ENCODE measurements at places on chromosomes 16 and 17. TPM values are rescaled to one million over a fixed set of nuclear protein-coding genes. Genes with fewer than 3 reads are reported as not detected.

TSPOAP1 gene
- total RNA-seq = 7.3 TPM

CSF3 gene
- not detected for total RNA-seq

LITAF gene
- total RNA-seq = 183 TPM

GRAP gene
- 6.4 TPM for total RNA-seq

ITGAL gene
- 222 TPM for total RNA-seq

CDK5R1 gene
- 10.1 TPM for total RNA-seq

CETP gene
- not detected for total RNA-seq

EFNB3 gene
- 0.08 TPM for total RNA-seq

CSH1 gene
- not detected for total RNA-seq

PVALEF gene
- total RNA-seq = not detected

Measured in activated CD8-positive, alpha-beta memory T cell treated with anti-CD3 and anti-CD28 coated beads for 36 hours (primary cell).